ENCODE measurements at places on chromosomes 6 and 20.
A peak's percentile ranks its signal among the peaks of the same experiment; 100 is the strongest.

DNA sequence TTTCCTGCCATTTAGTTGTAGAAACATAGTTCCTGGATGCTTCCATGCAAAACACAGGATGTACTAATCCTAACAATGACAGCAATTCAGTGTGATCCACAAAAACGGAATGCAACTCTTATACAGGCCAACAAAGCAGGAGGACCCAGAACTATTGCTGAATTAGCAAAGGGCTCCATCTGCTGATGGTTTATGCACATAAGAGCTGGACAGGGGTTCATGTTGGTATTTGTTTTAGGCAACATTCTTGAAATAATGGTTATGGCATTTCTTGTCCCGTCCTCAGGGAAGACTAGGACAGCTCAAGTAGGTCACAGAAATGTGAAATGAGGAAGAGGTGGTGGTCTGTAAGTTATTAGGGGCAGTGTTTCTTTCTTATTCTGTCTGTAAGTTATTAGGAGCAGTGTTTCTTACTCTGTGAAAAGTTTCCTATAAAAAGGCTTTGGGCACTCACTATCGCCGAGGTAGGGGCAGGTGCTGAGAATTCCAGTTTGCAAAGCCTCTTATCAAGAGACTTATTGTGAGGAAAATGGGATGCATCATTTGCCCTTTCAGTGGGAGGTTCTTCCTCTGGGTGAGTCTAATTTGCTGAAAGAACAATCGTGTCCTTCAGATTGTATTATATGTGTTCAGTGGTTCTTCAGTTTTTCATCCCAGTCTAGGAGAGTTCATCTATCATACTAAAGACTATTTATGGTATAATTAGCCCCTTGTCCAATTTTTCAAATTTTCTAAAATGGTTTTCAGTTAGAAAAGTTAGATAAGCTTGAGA, 171.1 kb downstream of the MCHR2 start:
- peak; percentile 40 for DNase-seq

- peak; percentile 25 for DNase-seq
Measured at GRCh38 chr20:481167-481566, 18.8 kb upstream of the TBC1D20 start.

- DNase-seq = peak; percentile 66
Measured at GRCh38 chr20:13261460-13262301, 40.6 kb downstream of the ISM1 start.

GRCh38 chr6:87671555-87672029, 30.4 kb downstream of the AKIRIN2 start:
- no peak for DNase-seq

DNA sequence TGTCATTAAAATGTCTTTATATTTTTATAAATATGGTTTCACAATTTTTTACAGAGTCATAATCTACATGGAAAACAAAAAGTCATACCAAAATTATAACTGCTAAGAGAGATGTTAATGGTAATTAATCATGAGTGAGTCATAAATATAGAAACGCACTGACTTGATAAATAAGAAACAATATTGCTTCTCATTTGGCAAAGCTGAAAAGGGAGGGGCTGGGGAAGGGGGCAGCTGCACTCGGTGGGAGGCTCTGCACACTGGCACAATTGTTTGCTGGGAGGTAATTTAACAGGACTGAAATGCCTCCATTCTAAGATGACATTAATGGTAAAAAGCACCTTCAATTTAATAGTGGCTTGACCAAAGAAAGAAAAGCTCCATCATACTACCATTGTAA, 133.3 kb upstream of the AGPAT4 start:
- DNase-seq = no peak

DNA sequence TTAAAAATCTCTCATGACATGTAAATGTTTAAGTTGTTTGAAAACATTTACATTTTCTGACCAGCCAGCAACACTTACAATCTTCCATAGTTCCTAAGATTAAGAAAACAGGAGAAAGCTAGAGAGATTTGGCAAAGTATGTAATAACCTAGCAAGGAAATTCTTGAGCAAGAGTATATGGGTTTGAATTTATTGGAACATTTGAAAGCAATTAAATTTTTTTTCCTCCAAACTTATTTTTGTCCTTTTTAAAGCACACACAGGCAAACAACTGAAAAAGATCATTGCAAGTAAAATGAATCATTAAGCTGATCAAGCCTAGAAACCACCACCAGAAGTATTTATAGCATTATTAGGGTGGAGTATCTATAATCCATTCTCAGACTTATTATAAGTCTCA, 20.1 kb upstream of the ZNF217 start:
- no peak for DNase-seq

GRCh38 chr6:97958134-97958533, 675.1 kb upstream of the MMS22L start:
- no peak for DNase-seq

GRCh38 chr20:60056407-60057122, 98.3 kb downstream of the CDH26 start:
- DNase-seq = peak; percentile 23

GRCh38 chr6:31407699-31408098, 4.3 kb downstream of the MICA start:
- DNase-seq = no peak

- DNase-seq = no peak
Measured at GRCh38 chr6:85250586-85251220, 199.2 kb upstream of the NT5E start.

- DNase-seq = peak; percentile 30
Measured at GRCh38 chr6:138107752-138108592, 753 bp upstream of the PERP start.

DNA sequence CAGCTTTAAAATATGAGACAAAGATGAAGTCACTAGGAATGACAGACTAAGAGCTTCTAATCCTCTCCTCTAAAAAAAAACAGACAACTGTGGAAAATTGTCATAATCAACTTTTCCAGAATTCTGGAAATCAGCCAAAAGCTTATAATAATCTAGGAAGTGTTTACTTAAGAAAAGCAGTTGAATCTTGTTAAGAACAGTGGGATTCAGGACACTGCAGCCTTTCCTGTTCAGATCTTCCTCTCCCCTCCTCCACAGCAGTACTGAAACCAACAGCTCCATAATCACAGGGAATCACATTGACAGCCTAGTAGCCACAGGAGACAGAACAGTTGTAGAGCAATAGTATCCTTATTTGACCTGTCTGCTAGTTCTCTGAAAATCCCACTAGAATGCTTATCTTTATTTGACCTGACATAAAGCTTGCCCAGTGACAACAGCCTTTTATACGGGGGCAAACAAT, 41.6 kb downstream of the IBTK start:
- no peak for DNase-seq

DNA sequence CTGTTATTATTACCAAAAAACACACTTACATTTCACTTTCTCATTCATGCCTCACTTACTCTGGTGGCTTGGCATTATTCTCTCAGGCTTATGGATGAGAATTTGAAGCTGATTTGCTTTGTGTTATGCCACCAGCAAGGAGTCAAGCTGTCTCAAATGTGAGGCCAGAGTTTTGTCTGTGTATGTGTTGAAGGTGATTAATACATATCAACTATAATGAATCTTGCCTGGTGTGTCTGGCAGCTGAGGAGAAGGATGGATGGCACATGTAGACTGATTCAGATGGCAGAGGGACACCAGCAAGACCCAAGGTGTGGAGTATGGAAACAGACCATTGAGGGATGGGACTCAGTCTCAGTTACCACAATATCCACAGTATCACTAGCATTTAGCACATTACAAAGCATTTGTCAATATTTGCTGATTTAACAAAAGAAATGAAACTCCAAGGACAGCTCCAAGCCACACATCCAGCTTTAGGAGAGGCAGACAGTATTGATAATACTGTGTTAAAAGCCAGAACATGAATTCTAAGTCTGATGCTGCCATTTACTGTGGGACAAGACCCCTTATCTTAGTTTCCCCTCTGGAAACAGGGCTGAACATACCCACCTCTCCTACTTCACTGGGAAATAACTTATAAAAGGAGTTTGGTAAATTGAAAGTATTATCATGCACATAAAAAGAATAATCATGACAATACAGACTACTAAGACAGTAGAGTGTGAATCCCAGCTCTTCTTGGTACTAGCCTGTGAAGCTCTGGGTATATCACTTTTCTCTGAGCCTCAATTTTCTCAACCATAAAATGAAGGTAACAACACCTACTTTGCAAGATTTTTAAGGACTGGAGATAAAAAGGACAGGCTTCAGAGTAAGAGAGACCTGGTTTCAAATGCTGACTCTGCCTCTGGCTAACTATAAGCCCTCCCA, 11.2 kb downstream of the BCL2L1 start:
- DNase-seq = no peak

DNA sequence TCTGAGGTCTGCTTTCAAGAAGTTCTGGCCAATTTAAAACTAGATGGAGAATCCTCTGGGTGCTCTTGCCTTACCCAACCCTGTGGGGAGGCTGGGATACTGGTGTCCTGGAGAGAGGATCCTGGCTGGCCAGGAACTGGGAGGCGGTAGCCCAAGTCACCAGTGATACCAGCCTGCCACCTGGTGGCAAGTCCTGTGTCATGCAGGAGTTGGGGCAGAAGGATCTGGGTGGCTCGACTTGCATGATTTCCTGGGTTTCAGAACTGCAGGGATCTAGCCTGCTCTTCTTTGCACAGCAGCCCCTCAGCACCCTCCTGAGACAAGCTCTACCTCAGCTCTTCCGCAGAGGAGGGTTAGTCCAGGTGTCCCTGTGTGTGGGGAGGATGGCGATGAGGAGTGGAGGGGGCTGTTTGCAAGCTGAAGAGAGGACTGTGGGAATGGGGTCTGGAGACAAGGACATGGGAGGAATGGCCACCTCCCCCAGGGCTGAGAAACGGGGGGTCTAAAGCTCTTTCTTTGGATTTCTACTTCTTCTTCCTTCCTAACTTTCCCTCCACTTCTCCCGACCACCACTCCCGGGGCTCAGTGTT, 4.2 kb downstream of the KCNK17 start:
- DNase-seq = peak; percentile 26

DNA sequence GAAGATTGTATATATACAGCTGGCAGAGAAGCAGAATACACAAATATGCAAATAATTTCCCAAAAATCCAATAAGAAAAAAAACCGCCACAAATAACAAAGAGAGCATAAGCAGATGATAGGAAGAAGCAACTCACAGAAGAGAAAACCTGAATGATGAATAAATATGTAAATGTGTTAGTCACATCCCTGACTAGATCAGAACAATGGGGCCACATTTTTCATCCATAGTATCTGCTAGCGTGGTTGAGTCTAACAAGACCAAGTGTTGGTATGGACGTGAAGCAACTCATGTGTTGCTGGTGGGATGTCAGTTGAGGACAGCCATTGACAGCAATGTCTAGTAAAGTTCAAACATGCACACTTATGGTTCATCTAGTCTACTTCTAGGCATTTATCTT, 3.9 kb upstream of the SLC22A3 start:
- DNase-seq = no peak

DNA sequence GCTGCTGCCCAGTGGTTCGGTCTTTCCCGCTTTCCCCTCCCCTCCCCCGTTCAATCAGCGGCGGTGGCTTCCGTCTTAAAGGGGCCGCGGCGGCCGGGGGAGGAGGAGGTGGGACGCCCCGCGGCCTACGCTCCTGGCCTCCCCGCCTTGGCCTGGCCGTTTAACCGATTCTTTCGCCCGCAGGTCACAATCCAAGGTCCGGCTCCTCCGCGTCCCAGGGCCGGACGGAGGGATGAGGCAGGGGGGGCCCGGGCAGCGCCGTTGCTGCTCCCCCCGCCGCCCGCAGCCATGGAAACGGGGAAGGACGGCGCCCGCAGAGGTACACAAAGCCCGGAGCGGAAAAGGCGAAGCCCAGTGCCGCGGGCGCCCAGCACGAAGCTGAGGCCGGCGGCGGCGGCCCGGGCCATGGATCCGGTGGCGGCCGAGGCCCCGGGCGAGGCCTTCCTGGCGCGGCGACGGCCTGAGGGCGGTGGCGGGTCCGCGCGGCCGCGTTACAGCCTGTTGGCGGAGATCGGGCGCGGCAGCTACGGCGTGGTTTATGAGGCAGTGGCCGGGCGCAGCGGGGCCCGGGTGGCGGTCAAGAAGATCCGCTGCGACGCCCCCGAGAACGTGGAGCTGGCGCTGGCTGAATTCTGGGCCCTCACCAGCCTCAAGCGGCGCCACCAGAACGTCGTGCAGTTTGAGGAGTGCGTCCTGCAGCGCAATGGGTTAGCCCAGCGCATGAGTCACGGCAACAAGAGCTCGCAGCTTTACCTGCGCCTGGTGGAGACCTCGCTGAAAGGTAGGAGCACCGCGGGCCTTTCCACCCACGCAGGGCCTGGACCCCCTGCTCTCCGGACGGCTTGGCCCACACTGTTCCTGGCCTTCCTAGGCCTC, 1.2 kb downstream of the STK35 start:
- DNase-seq = peak; percentile 78

GRCh38 chr20:45308117-45308778, at the start of gene MATN4:
Gene MATN4, minus strand, starts transcription at chr20:45308299. Its CDS starts 2,717 bp downstream, at chr20:45305582.
- DNase-seq = no peak

- DNase-seq = peak; percentile 61
Measured at GRCh38 chr6:7050872-7051779, 56.6 kb upstream of the RREB1 start.

DNA sequence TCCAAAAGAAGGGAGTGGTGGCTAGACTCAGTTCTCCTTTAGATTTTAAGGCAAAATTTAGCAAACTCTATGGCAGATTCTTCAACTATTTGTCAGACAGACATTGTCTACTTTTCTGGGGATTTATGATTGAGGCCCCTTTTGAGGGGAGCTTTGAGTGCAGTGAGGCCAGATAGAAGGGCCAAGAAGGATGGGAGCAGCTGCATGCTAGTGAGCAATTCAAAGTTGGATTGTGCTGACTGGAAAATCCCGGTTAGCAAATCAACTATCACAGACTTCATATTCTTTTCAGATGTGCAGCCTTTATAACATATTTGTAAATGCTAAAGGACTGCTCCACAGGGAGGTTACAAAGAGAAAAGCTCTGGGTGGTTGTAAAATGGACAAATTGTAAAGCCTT, 35.0 kb upstream of the ESR1 start:
- no peak for DNase-seq

DNA sequence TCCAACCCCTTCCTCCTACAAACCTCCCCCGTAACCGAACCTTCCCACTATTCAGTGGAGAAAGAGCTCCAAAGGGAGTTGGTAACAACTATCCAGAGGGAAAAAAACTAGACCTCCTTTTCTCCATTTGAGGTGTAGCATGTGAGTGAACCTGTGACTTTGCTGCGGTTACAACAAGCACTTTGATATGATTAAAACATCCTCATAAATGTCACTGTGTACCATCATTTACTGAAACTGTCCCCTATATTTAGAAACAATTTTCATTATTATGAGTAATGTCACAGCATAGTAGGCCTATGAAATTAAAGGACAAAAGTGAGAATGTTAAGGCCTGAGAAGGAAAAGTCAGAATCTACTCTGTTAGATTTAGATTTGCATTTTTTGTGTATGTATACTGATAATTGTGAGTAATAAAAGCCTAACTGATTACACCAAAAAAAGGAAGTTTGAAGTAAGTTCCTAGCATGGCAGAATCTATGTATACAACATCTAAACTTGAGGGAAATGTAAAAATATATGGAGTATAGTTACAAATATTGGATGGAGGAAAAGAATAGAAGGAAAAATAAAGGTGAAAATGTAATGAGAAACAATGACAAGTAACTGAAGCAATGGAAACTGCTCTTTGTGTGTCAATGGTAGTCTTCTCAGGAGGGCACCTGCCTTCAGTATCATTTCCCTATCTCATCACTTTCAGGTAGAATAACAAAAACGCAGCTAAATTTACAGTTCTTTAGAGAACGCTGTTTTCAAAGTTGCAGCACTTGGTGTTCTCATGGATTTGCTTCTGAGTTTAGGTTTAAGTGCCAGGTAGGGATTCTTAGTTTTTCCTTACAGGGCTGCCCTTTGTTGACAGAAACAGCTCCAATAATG, 145.9 kb downstream of the IMPG1 start:
- no peak for DNase-seq
